ENCODE measurements at places on chromosomes 13 and 19.

DNA sequence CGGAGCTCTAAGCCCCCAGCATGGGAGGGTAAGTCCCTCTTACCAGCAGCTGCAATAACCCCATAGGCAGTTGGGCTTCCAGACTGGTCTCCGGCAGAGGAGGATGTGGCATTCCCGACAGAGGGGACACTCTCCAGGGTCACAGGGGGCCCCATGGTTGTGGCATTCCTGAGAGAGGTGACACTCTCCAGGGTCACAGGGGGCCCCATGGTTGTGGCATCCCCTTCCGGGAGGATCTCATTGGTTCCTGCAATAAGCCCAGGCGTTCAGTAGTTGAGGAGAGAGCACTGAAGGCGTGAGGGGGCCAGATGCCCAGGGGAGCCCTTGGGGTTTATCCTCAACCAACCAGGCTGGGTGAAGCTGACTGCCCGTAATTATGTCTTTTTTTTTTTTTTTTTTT, 5.4 kb downstream of the CD320 start:
- DNase-seq = no peak

GRCh38 chr19:3243819-3244700, 19.6 kb downstream of the CELF5 start:
- DNase-seq = peak; percentile 40

DNA sequence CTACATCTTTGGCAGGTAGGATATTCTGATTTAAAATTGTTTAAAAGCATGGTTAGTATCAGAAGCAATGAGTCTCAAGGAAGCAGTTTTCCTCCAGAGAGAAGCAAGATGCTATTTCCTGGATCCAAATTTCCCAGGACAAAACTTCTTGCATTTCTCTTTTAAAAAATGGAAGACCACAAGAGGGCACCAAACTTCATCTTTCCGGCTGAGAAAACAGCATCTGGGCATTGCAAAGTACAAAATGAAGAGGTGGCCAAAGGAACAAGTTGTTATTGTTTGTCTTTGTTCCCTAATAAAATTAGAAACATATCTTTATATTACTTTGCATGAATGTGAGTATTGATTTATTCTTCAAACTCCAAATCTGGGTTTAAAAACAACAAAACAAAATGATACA, 60.0 kb upstream of the LRCH1 start:
- DNase-seq = no peak

GRCh38 chr19:53007606-53008005, 6.1 kb upstream of the ERVV-1 start:
- no peak for DNase-seq
